Activated CD4-positive, alpha-beta T cell treated with anti-CD3 and anti-CD28 coated beads, Interleukin-2, amount 50 U/mL, for 1 hour (primary cell): ENCODE measurements at places on chromosomes 12 and 14.

GRCh38 chr14:99720941-99721791, 37.1 kb downstream of the CYP46A1 start:
- no peak for DNase-seq

- DNase-seq = no peak
Measured at GRCh38 chr14:51035611-51036192, 59.2 kb downstream of the TRIM9 start.

GRCh38 chr12:117060929-117061305, 38.3 kb downstream of the TESC start:
- no peak for DNase-seq

GRCh38 chr12:54328595-54329337, 3.8 kb downstream of the COPZ1 start:
- no peak for DNase-seq

GRCh38 chr14:69629225-69630127, 18.1 kb downstream of the SUSD6 start:
- DNase-seq = no peak

DNA sequence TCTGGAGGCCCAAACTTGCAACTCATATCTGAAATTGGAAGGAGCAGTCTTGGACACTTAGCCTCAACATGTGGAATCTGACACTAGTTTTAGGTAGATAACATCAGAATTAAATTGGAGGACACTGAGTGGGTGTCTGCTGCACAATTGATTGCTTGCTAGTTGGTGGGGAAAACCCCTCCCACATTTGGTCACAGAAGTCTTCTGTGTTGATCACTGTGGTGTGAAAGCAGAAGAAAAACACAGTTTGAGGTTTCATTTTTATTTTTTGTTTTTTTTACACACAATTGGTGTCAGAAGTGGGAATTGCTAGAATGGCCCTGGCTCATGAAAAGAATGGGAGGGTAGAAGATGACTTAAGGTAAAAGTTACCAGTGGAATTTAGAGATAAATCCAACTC, 78.0 kb upstream of the CD163 start:
- no peak for DNase-seq

DNA sequence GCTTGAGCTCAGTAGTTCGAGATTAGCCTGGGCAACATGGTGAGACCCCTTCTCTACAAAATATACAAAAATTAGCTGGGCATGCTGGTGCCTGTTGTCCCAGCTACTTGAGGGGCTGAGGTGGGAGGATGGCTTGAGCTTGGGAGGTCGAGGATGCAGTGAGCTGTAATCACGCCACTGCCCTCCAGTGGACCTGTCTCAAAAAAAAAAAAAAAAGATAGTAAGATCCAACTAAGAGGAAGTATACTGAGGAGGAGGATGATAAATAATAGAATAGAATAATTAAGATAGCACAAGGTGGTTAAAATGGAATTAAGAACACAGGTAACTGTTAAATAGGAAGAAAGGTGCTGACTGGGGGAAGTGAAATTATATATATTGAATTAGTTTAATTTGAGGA, 37.0 kb upstream of the BAZ1A start:
- DNase-seq = no peak

DNA sequence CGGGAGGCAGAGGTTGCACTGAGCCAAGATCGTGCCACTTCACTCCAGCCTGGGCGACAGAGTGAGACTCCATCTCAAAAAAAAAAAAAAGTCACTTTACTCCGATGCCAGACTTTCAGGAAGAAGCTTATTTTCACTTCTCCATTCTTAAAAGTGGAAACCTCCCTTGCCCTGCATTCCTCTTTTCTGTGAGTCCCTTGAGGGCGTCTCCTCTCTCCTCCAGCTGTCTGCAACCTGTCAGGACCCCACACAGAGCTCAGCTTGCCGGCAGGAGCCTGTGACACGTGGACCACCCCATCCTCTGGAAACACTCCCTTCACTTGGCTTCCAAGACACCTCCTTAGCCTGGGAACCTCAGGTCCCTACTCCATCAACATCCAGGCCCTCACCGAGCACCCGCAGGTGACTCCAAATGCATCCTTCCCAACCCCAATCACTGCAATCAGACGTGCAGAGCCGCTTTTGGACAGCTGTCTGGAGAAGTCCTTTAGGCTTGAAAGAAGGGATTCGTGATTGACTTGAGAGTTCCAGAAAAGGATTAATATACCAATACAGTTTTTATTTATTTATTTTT, 34.3 kb downstream of the SLC15A4 start:
- no peak for DNase-seq

DNA sequence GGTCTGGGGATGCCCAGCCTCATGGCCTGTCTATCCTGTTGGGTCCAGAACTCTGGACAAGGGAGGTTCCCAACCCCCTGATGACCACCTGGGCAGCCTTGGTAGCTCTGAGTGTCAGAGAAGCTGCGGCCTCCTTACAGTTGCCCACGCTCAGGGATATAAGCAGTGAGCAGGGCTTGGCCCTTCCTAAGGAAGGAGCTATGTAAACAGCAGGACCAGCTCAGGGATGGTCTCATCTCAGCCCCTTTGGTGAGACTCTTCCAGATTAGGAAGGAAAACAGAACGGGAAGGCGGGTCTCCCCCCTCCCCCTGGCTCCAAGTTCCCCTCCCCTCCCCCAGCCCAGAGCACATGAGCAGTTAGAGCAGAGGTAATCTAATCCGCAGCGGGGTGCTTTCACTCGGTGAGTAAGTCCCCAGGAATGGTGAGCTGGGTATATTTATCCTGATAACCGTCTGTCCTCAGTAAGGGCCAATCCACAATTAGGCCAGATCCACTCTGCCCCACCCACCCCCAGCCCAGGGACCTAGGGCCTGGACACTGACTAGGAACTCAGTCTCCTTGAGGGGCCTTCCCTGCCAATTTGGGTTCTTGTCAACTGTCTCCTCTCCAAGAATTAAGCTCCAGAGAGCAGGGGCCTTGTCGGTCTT, 29.5 kb upstream of the RPLP0 start:
- DNase-seq = no peak

- DNase-seq = no peak
Measured at GRCh38 chr12:116143909-116144308, 133.6 kb downstream of the MED13L start.

DNA sequence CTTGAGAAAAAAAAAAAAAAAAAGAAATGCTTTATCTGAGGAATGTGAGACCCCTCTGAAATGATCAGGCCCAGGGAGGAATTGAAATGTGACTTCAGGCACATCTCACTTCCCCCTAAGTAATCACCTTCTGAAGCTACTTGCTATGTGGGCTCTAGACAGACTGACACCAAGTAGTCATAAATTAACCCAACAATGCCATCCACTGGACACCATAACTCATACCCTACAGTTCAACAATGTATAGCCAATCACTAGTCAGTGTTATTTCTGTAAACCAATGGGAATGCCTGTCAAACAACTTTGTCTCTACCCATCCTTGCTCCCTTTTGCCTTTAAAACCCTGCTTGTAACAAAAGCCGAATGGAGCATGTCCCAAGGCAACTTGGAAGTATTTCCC, 182.7 kb upstream of the TMPO start:
- DNase-seq = no peak

- no peak for DNase-seq
Measured at GRCh38 chr12:59499774-59500173, 96.1 kb upstream of the SLC16A7 start.

DNA sequence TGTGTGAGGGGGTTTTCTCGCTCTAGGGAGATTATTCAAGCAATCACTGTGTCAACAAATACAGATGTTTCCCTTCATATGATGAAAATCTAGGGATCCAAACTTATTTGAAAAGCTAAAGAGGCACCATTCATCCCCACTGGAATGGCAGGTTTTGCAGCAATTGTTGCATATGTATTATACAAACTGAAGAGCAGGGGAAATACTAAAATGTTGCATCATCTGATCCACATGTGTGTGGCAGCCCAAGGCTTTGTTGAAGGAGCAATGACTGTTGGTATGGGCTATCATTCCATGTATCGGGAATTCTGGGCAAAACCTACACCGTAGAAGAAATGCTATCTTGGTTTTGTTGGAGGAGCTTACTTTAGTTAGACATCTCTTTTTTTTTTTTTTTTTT, 4.1 kb upstream of the PRPF40B start:
- no peak for DNase-seq

DNA sequence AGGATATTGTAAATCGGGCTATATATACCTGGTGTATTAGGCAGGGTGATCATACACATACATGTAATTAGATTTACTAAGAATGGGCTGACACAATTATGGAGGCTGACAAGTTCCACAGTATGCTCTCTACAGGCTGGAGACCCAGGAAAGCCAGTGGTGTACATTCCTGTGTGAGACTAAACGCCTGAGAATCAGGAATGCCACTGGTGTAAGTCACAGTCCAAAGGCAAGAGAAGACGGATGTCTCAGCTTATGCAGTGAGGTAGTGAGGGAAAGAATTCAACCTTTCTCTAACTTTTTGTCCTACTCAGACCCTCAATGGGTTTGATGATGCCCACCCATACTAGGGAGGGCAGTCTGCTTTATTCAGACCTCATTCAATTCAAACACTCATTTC, 57.1 kb downstream of the METTL25 start:
- DNase-seq = no peak

GRCh38 chr14:86404989-86405649, 875.2 kb downstream of the FLRT2 start:
- DNase-seq = no peak

GRCh38 chr12:44812062-44812461, 64.1 kb downstream of the NELL2 start:
- DNase-seq = peak; percentile 36

DNA sequence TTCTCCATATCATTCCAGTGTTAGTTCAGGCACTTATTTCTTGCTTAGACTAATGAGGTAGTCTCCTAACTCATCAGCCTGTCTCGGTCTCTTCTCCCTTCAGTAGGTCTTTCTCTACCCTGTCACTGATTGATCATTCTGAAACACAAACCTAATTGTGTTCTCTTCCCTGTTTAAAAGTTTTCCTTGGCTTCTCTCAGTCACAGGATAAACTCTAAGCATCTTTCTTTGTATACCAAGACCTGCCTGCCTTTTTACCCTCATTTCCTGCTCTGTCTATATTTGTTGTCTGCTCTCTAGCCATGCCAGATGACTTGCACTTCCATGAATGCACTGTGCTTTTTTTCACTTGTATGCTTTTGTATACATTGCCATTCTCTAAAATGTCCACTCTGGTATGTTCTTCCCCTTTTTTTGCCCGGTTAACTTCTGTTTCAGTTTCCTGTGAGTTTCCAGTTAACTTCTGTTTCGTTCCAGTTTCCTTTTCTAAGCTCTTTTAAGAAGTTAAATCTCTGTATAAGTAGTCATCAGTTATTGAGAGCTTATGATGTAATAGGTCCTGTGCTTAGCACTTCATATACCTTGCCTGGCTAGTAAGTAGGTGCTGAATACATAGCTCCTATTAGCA, 12.8 kb downstream of the DIP2B start:
- no peak for DNase-seq

- DNase-seq = no peak
Measured at GRCh38 chr12:80314741-80315140, 129.3 kb upstream of the PTPRQ start.

DNA sequence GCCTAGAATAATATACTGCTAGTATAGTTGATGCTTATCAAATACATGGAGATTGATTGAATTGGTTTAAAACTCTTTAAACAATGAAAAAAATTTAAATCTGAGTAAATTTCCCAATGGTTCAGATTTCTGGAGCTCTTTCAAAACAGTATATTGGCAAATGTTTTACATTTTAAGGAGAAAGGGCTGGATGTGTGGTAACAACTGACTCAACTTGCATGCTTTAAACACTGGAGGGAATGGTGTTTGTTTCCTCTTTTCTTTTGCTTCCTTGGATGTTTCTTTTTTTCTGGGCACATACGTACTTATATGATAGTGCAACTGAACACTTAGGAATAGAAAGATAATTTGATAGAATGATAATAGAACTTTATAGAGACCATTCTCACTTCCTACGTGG, 73.8 kb upstream of the RFX4 start:
- no peak for DNase-seq

DNA sequence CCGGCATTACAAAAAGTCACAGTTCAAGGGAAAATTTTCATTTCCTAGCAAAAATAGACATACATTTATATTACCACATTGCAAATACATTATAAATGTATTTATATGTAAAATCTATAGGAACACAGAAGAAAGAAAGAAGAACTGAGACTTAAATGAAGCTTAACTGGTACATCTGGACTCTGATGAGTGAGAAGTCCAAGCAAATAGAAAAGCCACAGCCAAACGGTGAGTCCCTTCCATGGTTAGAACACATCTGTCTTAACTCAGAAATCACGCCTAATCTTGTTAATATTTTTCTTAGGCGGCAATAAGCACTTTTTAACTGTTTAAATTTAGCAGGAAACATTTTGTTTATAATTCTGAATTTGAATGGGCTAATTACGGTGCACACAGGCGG, 9.4 kb upstream of the KLRB1 start:
- no peak for DNase-seq

GRCh38 chr12:89211456-89211855, 140.8 kb downstream of the DUSP6 start:
- DNase-seq = no peak

DNA sequence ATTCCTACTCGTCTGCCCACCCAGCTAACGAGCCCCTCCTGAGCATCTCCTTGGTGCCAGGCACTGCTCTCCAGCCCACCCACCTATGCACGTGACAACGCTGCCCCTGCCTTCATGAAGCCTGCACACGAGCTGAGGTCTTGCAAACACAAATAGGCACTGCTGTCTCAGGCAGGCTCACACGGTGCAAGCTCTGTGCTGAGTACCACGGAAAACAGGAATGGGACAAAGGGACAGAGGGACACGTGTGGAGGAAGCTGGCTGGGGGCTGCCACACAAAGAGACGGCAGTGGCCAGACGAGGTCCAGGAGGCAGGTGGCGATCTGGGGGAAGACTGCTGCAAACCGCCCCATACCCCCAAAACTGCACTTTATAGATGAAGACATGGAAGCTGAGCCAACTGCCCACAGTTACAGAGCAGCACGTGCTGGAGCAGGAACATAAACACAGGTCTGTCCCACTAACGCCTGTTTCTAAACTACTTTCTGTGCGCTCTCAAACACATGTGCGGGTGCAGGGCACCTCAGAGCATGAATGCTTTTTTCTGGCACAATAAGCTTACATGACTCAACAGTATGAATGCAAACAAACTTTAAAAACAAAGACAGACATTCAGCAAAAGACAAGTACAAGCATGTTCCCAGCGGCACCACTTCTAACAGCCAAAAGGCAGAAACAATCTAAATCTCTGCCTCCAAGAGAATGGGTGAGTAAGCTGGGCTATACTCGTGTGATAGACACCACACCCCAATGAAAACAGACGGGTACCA, 64.5 kb downstream of the AMN start:
- no peak for DNase-seq

GRCh38 chr12:105329926-105330282, 587 bp upstream of the C12orf75 start:
- DNase-seq = no peak
